ENCODE measurements at places on chromosomes 6 and 20.

GRCh38 chr6:7805078-7805849 is 79.4 kb downstream of the BMP6 start:
- no peak for DNase-seq

DNA sequence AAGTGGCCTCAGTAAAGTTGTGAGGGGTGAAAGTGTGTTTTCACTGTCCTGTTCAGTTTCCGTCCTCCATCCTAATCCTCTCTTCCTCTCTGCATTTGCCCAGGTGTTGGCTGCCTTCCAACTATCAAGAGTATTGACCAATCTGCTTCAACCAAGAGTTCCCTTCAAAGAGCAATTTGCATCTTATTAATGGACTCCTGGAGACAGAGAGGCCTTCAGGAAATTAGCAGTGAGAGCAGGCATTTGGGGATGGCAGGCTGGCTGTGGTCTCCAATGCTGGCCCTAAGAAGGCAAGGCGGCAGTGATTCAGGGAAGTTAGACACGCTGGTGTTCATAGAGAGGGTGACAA is 77.2 kb downstream of the GPR6 start:
- DNase-seq, result no peak

- DNase-seq, result no peak
These were observed 1152.3 kb upstream of the GJE1 start for GRCh38 chr6:140980265-140980887.

DNA sequence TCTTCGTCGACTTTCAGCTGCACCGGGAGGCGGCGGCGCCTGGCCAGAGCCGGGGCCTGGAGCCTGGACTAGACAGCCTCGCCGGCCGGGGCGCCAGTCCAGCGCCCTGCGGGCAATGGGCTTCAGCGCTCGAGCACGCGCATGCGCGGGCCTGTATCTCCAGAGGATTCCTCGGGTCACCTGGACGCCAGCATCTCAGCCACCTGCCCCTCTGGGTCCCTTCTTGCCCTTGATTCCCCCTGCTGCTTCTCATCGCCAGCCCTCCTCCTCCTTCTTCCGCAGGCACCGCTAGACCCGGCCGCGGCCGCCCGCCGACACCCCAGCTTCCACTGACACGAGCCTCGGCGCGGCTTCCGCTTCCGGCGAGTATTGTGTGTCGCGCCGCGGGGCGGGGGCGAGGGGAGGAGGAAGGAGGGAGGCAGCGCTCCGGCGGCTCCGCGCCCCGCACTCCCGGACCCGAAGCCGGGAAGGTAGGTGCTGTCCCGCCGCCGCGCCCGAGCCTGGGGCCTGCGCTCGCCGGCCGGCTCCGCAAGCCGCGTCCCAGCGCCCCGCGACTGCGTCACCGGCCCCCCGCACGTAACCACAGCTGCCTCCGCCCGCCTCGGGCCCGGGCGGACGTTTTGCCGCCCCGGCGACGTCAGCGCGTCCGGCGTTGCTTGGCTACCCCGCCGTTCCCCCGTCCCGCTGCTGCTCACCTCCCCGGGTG is at the start of gene TRIM39:
Gene TRIM39, plus strand, starts transcription at position 402 of the 706 bp plus-strand sequence. CDS start 2,391 bp downstream, outside the sequence.
- peak; percentile 76 for DNase-seq

- no peak for DNase-seq
These were observed 30.1 kb downstream of the SF3B5 start for GRCh38 chr6:144065213-144065660.

DNA sequence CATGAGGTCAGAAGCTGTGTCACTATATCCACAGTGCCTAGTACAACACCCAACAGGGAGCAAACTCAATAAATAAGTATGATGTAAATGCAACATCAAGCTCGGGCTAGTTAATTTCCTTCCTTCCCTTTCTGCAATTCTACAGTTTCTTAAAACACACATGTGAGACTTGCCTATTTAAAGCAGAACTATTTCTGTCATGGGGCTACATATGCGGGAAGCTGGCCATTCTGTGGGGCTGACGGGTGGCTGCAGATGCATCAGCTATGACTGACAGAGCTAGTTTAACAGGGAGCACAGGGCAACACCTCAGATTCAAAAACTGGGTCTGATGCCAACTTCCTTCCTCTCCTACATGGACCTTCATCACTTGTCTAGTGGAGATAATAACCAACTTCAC is 118.1 kb upstream of the ENPP5 start:
- DNase-seq, result no peak

DNA sequence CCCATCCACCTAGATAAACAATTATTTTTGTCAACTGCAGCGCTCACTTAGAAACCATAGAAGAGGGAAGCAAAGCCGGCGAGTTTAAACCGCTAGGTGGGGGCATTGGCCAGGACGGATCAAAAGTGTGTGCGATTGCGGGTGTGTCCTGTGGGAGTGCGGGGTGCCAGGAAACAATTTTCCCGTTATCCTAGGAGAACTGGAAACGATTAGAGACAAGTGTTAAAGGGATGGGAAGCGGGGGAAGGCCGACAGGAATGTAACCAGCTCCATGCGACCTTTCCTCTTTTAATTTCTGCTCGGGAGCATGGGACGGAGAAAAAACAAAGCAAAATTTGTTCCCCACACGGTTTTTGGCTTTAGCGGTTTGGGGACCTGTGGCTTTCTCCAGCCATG is 2.8 kb upstream of the HTR1B start:
- DNase-seq, result peak; percentile 23

DNA sequence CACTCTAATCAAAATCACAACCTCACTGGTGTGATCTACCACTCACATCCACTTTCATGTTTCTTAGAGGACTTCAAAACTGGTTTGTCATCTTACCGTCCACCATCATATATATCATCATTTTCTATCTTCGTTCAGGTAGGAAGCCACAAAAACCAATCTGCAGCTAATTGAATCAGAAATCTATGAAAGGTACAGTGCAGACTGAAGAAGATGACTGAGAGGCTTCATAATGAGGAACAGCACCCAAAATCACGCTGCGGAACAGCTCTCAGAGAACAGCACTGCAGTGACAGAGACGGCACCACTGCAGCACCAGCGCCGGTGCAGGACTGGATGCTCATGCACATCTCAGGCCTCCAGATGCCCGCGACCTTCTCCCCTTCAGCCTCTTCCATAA is 13.0 kb downstream of the GMDS start:
- DNase-seq, result no peak

DNA sequence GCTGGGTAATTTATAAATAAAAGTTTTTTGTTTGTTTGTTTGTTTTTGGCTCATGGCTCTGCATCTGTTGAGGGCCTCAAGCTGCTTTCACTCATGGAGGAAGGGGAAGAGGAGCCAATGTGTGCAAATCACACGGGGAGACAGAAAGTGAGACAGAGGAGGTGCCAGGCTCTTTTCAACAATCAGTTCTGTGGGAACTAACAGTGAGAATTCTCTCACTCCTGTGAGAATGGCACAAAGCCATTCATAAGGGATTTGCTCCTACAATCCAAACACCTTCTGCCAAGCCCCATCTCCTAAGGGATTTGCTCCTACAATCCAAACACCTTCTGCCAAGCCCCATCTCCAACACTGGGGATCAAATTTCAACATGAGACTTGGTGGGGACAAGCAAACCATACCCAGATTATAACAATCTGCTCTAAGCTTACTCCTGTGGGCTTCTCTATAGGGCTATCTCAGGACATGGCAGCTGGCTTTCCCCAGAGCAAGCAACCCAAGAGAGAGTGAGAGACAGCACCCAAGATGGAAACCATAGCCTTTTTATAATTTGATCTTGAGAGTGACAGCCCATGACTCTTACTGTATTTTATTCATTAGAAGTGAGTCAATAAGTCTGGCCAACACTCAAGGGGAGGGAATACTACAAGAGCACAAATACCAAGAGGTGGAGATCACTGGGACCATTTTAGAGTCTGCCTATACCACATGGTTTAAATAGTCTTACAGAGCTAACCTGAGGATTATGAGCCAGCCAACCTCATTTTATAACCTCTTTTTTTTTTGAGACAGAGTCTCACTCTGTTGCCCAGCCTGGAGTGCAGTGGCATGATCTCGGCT is 22.8 kb upstream of the LRRC1 start:
- DNase-seq, result no peak

GRCh38 chr6:21321076-21321475 is 272.5 kb upstream of the SOX4 start:
- peak; percentile 0 for DNase-seq

- DNase-seq, result no peak
These were observed 61.7 kb downstream of the GNAS-AS1 start for GRCh38 chr20:58788896-58789544.

GRCh38 chr20:49896204-49896603 is 19.1 kb downstream of the SPATA2 start:
- no peak for DNase-seq

DNA sequence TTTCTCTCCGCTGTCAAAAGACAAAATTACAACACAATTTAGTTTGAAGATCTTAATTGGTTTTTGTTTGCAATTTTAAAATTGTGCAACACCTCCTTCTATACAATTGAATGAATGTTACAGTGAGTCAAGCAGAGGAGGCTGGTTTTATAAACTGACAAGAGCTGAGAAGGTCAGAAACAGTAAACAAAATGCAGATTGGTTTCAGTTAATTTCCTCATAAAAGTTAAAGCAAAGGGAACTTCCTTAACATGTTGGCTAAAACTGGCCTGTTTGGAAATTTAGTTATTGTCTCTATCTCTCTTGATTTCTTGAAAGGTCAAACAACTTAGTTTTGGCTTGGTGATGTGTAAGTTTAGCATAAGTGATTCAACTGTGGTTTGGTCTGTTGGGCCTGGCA is 22.2 kb downstream of the KHDC1L start:
- DNase-seq, result no peak

- DNase-seq, result no peak
These were observed 71.8 kb downstream of the TNFAIP3 start for GRCh38 chr6:137938770-137939379.

DNA sequence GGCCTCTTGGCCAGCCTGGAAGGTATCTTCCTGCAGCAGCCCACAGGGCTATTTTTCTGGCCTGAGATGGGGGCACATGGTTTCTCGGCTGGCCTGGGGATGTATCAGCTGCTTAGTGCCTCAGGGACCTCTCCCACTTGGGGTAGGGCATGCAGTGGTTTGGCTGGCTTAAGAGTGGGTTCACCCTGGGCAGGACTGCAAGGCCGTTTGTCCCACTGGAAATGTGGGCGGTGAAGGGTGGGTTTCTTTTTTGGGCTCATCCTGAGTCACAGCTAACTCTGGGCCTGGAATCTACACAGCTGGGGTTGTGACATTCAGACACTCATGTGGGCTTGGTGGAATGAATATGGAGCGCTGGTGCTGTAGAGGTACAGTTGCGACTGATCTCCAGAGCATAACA is 62.0 kb downstream of the CDH26 start:
- no peak for DNase-seq

DNA sequence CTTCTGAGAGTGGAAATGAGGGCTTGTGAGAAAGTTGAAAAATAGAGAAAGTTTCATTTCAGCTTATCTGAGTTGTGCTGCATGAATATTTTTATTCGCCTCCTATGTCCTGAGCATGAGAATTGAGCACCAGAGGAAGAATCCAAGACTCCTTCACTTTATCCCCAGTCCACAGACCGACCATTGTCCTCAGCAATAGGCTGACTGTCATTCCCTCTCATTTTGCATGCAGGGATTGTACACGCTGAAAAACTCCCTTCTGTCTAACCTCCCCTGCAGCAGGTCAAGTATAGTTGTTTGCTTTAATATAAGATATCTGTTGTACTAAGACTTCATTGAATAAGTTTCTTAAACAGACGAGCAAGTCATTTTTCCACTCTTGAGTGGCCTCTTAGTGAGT is 437.6 kb downstream of the PRKN start:
- DNase-seq, result no peak

- no peak for DNase-seq
These were observed 734 bp downstream of the MMS22L start for GRCh38 chr6:97282238-97282725.

GRCh38 chr20:358891-359555 is 12.1 kb downstream of the NRSN2 start:
- DNase-seq, result no peak

DNA sequence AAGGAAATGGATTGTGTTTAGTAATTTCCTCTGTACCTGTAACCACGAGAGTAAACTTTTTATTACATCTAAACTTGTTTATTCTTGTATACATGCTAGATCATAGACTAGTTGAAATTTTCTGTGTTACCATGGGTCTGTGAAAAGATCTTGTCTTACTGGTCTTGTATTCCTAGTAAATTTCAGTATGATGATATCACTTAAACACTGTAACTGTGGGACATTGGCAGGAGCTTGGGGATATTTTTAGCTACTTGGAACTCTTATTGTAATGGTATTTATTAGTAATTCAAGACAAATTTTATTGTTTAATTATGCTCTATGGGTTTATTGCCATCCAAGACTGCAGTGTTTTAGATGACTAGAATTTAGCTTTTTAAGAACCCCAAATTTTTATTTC is 25.9 kb upstream of the TULP4 start:
- no peak for DNase-seq

DNA sequence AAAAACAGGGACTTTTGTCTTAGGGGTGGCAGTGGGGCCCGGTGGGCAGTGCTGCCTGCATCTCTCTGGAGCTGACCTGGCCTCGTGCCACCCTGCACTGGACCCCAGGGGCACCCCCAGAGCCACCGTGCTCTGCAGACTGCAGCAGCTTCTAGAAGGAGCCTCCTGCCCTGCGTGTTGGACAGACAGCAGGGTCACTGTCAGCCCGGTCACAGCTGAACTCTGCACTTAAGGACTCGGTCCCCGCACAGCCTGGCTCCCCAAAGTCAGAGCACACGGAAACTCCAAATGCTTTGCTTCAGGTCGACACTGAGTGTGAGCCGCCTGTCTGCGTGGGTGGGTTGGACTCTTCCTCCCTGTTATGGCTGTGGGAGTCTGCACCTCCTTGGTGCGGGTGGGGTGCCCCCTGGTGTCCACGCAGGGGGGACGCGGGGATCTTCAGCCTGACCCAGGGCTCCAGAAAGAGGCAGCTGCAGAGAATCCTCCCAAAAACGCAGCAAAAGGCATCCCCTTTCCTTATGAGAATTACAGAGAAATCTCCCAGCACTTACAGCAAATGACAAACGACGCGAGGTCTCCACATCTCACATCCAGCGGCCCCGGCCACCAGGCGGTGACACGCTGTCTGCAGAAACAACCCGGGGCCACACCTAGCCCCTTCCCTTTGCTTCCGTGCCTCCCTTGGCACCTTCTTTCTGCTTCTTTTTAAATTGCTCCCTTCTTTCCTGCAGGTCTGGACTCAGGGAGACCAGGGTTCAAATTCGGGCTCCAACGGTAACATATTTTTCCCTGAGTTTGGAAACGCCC is 36.3 kb upstream of the DACT2 start:
- DNase-seq, result peak; percentile 23

GRCh38 chr20:37380864-37381579 is 35.1 kb downstream of the SRC start:
- DNase-seq, result no peak
